ENCODE measurements at places on chromosomes 2 and 18. TPM values are rescaled to one million over a fixed set of nuclear protein-coding genes. Genes with fewer than 3 reads are reported as not detected.

The CNTNAP5 gene
- not detected for total RNA-seq

The BOLL gene
- not detected for total RNA-seq

The C18orf54 gene
- total RNA-seq = 3.0 TPM

The SCN7A gene
- total RNA-seq = 0.90 TPM

The ERBB4 gene
- not detected for total RNA-seq

The CYP1B1 gene
- 1.1 TPM for total RNA-seq

The CCDC178 gene
- not detected for total RNA-seq

The OR6B2 gene
- not detected for total RNA-seq

The ALK gene
- total RNA-seq = not detected

The ANKRD62 gene
- total RNA-seq = not detected

DNA sequence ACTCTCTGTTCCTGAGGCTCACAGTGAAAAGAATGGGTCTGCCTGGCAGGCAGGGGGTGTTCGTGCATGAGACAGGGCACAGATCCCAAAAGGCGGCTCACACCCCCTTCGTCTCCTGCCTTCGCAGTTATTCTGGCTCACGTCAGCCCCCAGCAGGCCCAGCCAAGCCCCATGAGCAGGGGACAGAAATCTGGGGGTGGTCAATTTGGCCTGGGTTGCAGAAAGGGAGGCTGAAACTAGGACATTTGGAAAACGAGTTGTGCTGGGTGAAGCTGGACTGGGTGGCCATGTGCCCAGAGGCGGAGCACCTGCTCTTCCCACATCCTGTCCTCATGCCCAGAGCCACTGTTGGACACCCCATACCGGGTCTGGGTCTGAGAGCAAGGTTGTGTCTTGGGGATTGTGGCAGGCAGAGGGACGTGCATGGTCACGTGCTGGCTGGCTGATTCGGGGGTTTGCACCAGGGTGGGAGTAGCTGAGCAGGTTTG, 99.0 kb upstream of the MCFD2 start:
- DNase-seq = no peak

DNA sequence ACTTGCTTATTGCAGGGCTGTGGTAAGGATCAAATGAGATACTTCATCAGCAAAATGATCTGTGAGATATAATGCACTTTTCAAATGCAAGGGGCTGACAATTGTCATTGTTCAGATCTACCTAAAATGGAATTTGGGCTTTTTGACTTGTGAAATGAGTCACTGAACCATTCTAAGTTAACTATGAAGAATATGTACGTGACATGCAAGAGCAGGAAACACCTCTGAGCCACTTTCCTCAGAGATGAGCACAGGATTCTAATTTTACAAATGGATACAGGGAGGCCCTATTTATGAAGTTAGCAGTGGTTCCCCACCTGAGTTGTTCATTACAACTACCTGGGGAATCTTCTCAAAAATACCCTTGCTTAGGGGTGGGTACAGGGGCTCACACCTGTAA, 26.7 kb downstream of the CTLA4 start:
- DNase-seq = no peak

DNA sequence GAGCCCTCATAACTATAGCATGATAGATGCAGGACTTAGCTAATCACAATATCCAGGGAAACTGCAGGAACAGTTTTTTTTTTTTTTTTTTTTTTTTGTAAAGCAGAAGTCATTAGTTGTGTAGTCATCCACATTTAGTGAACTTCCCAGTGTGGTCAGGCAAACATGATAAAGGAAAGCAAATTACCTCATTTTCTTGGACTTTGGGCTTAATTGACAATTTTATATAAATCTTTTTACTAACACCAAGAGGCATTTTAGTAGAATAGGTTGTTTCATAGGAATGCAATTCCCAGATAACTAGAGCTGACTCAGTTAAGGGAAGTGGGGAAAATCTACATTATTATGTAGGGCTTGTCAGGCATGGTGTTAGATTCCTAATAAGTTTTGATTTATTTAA, 142.7 kb upstream of the GCFC2 start:
- DNase-seq = no peak

- DNase-seq = no peak
Measured at GRCh38 chr18:10580215-10580614, 54.4 kb downstream of the NAPG start.

DNA sequence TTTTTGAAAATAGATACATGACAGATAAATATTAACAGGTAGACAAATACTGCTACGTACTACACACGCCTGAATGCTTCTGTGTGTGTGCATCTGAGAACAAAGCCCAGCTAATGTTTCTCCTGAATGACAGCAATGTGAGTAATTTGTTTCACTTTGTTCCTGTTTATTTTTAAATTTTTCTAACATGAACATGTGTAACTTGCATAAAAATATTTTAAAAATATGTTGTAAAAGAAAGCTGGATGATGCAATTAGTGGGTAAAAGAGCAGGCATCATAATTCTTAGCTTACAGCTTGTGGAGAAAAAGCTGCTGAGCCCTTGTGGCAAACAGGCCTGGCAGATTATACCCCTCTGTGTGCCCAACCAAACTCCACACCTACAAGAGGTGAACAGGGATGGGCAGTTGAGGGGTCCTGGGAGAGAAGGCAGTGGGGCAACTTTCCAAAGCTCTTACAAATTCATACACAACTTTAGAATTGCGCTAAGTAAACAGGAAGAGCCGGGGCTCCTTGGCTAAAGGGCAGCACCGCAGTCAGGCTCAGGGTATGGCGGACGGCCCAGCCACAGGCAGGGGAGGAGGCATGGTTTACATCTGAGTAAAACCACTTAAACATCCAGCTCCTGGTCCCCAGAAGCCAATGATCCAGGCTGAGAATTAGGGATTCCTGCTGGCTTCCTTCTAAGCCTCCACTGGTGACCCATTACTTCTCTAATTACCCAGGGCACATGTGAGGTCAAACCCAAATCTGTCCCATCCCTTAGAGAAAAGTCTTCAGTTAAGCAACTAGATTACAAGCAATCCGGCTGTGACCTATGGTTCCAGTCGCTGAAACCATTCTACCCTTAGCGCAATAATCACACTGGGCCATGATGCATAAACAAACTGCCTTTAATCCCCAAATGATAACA, 14.0 kb downstream of the PXDN start:
- peak; percentile 89 for DNase-seq

- no peak for DNase-seq
Measured at GRCh38 chr2:233297076-233297475, 10.5 kb upstream of the SAG start.

- peak; percentile 62 for DNase-seq
Measured at GRCh38 chr2:144086965-144087364, 433.0 kb downstream of the ZEB2 start.

DNA sequence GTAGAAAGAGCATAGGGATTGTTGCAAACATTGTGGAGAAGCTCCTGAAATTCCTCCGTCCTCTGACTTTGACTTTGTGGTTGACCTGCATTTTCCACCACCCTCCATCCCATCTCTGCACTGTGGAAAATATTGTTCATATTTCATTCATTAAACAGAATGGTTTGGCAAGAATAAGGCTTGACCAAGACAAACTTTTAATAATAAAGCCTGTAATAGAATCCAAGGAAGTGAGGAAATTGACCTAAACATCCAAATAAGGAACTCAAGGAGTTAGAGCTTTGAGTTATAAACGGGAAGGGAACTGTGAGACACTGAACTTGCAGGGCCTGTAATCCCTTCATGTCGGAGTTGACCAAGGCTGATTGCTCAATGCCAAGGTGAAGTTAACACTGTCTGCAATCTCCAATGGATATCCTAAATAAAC, 115.2 kb downstream of the GFPT1 start:
- DNase-seq = peak; percentile 77

DNA sequence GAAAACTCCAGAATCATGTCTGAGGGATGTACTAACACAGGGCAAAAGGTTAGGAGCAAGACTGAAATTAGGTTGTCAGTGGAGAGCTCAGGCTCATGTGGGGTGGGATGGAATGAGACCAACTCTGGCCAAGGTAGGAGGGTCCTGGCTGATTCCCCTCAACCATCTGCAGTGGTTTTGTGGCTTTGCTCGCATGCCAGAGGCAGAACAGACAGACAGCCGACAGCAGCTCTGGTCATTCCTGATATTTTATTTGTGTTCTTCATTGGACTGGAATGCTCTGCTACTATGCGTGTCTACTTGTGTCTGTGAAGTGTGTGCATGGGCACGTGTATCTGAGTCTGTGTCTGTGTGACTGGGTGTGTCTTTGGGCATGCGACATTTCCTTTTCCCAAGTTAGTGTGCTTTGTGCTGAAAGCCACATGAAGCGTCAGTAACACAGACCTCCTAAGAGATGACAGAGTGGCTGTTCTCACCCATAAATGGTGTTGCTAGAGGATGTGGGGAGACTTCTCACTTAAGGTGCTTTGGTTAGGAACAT, 239.5 kb downstream of the CNTNAP5 start:
- no peak for DNase-seq

GRCh38 chr18:23380817-23381216, 72.3 kb upstream of the RIOK3 start:
- peak; percentile 94 for DNase-seq

- peak; percentile 64 for DNase-seq
Measured at GRCh38 chr2:55088400-55088799, 38.1 kb upstream of the RTN4 start.

DNA sequence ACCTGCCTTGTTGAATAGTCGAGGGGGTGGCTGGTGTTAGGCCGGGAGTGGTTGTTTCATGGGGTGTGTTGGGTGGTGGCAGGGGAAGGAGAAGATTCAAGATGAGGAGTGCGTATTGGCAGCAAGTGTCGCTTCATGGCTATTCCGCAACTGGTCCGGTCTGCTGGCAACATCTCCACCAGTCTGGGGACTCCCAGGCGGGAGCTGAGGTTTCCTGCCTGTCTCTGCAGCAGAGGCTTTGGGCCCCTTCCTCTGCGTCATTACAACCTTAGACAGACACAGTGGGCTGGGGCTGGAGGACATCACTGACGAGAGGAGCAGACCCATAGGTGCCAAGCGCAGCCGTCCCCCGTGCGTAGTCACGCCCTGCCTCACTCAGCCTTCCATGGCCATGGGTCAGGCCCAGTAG, 64.0 kb upstream of the MCFD2 start:
- no peak for DNase-seq

DNA sequence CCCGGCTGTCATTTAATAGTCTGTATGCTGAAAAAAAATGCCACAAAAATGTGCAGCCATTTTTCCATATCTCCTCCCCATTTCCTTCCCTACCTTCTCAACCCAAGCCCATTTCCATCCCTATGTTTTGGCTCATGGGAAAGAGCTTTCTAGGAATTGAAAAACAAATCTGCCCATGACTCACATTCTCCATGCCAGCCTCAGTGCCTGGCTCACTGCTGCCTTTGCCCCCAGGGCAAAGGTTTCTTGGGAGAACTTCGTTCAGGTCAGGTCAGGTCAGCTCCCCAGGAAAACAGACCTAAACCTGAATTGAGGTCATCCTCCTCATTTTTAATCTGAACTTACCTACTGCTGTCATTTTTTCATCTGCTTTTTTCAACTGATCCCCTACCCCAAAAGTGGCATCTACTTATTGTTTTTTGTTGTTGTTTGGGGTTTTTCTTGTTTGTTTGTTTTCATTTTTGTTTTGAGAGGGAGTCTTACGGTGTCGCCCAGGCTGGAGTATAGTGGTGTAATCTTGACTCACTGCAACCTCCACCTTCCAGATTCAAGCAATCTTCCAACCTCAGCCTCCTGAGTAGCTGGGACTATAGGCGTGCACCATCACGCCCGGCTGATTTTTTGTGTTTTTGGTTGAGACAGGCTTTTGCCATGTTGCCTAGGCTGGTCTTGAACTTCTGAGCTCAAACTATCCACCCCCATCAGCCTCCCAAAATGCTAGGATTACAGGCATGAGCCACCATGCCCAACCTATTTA, 66.7 kb downstream of the FECH start:
- no peak for DNase-seq

GRCh38 chr18:75507636-75508035, 80.1 kb upstream of the SMIM21 start:
- DNase-seq = peak; percentile 51

DNA sequence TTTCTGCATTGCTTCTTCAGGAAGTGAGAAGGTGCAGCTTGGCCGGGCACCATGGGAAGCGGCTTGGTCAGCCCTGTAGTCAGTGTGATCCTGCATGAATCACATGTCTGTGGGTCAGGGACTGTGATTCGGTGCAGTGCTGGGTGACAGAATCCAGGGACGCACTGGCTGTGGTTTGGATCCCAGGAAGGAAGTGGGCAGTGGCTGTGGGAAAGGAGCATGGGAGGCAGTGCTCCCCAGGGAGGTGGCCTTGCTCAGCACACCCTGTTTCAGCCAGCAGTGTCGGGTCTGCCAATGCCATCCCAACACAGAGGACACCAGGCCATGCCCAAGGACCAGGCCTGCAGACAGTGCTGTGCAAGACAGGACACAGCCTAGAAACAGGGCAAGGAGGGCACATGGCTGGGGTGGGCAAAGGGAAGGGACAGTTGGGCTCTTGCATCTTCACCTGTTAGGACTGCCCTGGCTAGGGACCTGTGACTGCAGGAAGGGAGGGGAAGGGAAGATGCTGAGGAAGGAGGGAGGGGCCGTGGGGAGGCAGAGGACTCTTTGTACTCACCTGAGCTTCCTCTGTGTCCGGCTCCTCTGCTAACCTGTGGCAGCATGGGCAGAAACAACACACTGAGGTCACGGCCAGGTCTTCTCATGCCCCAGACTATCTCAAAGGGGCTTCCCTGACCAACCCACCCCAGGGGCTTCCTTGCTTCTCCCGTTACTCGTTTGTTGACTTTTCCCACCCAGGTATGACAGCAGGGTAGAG, 37.2 kb upstream of the DNMT3A start:
- DNase-seq = no peak

DNA sequence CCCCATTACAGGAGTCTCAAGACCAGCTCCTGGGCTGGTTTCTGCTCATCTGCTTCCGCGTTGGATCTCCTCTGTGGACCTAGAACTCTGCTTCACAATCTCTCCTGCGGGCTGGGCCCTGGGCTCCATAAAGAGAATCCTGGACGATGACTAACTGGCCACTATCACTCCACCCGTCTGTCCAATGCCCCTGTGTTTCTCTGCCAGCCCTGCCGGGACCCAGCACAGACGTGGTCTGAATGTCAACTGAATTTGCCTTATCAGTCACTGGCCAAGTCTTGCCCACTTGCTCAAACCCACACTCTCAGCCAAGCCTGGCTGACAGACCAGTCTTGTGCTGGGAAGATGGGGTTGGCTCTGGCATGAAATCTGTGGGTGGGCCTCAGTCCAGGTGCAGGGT, 17.4 kb downstream of the KIF3C start:
- DNase-seq = no peak

- DNase-seq = no peak
Measured at GRCh38 chr2:28155627-28156026, 237.0 kb upstream of the FOSL2 start.

GRCh38 chr2:195824478-195824877, 167.5 kb downstream of the SLC39A10 start:
- DNase-seq = peak; percentile 23

DNA sequence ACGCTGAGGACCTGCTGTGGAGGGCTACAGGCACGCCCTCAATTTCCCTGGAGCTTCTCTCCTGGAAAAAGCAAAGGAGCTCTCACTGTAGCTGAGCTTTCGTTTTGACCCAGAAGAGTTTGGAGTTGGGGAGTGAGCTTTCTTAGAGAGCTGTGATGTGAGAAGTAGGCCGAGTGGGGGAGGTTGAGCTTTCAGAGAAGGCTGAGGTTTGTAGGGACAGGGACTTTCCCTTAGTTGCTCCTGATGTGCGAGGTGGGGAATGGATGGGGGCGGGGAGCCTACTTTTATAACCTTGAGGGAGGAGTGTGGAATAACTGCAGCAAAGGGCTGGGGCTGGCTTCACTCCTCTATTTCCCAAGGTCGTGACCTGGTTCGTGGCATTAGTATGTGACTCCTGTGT, 47.1 kb downstream of the ZNF532 start:
- peak; percentile 34 for DNase-seq

Data from IMR-90 (cell line).